Activated naive CD4-positive, alpha-beta T cell treated with anti-CD3 and anti-CD28 coated beads, Interleukin-2, amount 50 U/mL, for 72 hours (primary cell): ENCODE measurements at places on chromosomes 3 and 15.

- DNase-seq, result no peak
Measured at GRCh38 chr3:41419809-41420208, 220.5 kb downstream of the CTNNB1 start.

DNA sequence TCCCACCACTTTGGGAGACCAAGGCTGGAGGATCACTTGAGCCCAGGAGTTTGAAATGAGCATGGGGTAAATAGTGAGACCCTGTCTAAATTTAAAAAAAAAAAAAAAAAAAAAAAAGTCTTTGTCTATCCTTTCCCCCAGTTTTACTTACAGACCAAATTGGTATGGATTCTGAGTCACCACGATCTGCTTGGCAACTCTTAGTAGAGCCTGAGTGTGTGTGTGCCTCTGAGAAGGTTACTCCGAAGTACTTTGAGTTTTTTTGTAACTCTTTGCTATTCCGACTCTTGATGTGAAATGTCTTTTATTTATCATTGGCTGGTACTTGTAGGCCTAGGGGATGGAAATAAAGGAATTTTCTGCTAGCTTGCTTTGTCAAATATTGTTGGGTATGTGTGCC, 63.3 kb downstream of the RBM6 start:
- DNase-seq, result no peak

- no peak for DNase-seq
Measured at GRCh38 chr3:120244834-120245225, 40.2 kb downstream of the GPR156 start.

- DNase-seq, result no peak
Measured at GRCh38 chr15:84824260-84825007, 7.3 kb downstream of the ALPK3 start.

DNA sequence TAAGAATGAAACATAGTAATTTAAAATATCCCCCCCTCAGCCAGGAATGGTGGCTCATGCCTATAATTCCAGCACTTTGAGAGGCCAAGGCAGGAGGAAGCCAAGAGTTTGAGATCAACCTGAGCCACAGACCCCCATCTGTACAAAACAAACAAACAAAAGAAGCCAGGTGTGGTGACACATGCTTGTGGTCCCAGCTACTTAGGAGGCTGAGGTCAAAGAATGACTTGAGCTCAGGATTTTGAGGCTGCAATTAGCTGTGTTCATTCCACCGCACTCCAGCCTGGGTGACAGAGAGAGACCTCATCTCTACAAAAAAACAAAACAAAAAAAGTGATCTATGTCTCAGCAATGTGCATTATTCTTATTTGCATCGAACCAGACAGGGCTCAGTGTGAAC, 800.8 kb downstream of the MCTP2 start:
- DNase-seq, result no peak

DNA sequence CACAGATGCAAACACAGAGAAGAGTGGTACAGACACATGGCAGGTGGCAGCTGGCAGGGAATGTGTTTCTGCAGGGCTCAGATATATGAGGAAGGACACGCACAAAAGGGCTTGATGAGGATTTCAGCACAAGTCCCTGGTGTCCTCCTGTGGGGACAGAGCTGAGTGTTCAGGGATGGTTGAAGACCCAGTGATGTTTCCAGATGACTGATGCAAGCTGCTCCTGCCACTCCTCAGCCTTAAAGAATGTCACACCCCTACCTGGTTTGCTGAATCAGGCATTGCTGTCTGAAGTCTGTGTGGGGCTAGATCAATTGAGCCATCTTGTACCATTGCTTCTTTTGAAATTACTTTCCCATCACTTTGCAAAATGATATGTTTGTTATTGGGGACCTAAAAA, 40.2 kb downstream of the TNFAIP8L3 start:
- no peak for DNase-seq

DNA sequence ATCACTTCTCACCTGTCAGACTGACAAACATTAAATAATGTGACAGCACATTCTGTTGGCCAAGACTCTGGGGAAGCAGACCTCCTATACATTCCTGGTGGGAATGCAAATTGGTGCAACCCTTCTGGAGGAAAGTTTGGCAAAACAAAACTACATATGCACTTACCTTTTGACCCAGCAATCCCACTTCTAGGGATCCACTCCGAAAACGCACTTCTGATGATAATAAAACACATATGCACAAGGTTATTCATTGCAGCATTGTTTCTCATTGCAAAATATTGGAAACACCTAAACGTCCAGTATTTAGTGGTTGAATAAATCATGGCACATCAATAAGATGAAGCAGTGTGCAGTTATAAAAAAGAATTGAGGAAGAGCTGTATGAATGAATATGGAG, 145.5 kb upstream of the ABHD17C start:
- DNase-seq, result no peak

- DNase-seq, result no peak
Measured at GRCh38 chr3:126523745-126524428, at the start of gene CHST13. Gene CHST13, plus strand, starts transcription at chr3:126524155. Its CDS starts 178 bp downstream, at chr3:126524333.

- no peak for DNase-seq
Measured at GRCh38 chr15:62241135-62241770, 76.2 kb upstream of the C2CD4B start.

- no peak for DNase-seq
Measured at GRCh38 chr15:58590926-58591325, 158.6 kb downstream of the ADAM10 start.

GRCh38 chr3:46710229-46710628, 7.4 kb downstream of the PRSS50 start:
- DNase-seq, result no peak

DNA sequence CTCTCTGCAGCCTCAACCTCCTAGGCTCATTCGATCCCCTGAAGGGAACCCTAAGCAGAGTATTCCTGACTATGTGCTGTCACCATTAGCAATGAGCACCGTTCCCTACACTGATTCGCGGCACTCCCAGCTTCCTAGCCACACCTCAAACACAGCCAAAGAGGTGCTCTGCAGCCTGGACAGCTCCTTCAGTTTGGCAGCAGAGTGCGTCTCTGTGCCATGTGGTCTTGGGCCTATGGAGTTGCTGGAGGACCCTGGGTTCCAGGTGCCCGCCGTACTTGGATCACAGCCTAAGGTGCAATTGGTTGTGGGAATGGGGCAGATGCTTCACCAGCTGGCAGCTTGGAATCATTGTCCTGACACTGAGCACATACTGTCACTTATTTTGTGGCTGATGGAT, 17.3 kb upstream of the IL12A start:
- DNase-seq, result no peak

DNA sequence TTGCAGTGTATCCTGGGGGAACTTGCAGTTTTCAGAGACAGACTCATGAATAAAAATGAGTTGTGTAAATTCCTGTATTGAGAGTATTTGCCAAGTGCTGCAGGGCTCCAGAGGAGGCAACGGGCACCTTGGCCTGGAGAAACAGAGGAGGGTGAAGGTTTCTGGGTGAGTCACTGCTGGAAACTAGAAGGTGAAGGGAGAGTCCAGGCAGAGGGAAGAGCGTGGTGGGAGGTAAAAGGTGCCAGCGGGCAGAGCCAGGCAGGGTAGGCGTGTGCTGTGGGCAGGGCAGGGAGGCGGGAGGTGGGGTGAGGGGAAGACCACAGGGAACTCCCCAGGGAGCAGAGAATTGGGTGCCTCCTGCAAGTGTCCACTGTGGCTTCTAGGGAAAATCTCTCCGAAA, 120.8 kb downstream of the SLCO3A1 start:
- no peak for DNase-seq

- no peak for DNase-seq
Measured at GRCh38 chr3:150365132-150365604, 42.9 kb upstream of the TSC22D2 start.

DNA sequence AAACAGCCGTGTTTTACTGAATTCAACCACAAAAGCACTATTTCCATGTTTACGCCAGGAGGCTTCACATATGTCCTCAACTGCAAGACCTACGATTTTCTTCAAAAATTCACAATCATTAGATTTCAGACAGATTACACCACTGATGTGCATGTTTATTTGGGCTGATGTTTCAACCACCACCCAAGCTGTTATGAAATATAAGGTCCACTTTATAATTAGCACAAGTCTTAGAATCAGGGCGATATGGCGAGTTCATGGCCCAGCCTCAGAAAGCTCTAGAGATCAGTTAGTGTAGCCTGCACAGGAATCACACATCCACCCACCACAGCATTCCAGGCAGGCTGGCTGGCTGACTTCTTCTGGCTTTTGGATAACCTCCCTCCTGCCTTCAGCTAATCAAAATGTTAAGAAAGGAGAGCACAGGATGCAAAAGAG, 15.4 kb downstream of the SH3BP5 start:
- no peak for DNase-seq

GRCh38 chr3:126828306-126828705, 124.3 kb downstream of the CHCHD6 start:
- DNase-seq, result no peak

DNA sequence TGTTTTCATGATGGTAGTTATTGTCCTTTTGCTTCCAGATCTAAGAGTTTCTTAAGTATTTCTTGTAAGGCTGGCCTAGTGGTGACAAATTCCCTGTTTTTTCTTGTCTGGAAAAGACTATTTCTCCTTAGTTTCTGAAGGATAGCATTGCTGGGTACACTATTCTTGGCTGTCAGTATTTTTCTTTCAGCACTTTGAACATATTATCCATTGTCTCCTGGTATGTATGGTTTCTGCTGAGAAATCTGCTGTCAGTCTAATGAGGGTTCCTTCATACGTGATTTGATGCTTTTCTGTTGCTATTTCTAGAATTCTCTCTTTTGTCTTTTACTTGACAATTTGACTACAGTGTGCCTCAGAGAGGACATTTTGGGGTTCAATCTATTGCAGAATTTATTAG, 134.3 kb downstream of the CGGBP1 start:
- no peak for DNase-seq

GRCh38 chr15:35320158-35320780, 225.7 kb downstream of the DPH6 start:
- DNase-seq, result no peak

- DNase-seq, result no peak
Measured at GRCh38 chr3:113963879-113964278, 16.1 kb downstream of the ZDHHC23 start.
